ENCODE measurements at places on chromosomes 1 and 21.

- no peak for DNase-seq
These were observed 13.0 kb downstream of the NTRK1 start for GRCh38 chr1:156873659-156874058.

- DNase-seq, result no peak
These were observed 61.4 kb upstream of the DIRAS3 start for GRCh38 chr1:68111519-68112436.

GRCh38 chr1:245322673-245323072, 167.9 kb downstream of the KIF26B start:
- DNase-seq, result no peak

DNA sequence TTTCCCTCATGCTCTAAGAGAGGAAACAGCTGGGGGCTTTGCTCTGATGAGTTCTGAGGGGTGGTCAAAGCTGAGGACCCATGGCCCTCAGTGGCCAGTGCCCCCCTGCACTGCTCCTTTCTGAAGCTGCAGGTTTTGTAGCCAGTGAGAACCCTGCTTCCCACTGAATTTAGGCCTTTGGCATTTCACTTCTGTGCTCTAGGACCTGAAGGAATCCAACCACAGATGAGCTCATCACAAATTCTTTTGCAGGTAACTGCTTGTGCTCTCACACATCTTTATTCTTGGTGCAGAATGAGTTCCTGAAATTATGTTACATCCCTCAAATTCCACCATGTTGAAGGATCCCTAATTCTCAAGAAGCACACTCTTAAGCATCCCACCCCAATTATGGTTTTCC, 248.7 kb upstream of the IRF2BP2 start:
- DNase-seq, result no peak

- no peak for DNase-seq
These were observed 84.1 kb downstream of the MRPS6 start for GRCh38 chr21:34157521-34157920.

DNA sequence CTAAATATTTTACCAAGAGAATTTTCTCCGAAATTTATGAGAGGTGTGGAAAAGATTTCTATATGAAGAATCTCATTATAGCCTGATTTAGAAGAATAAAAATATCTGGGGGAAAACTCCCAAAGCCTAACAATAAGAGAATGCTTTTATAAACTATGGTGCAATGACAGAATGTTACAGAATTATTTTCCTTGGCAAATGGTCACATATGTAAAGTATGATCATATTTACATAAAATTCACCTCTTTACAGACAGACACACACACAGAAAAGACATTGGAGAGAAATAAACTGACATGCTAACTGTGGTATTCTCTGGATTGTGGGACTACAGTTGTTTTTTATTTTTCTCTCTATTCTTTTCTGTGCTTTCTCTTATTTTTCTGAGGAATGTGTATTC, 226.3 kb upstream of the USP24 start:
- DNase-seq, result no peak

DNA sequence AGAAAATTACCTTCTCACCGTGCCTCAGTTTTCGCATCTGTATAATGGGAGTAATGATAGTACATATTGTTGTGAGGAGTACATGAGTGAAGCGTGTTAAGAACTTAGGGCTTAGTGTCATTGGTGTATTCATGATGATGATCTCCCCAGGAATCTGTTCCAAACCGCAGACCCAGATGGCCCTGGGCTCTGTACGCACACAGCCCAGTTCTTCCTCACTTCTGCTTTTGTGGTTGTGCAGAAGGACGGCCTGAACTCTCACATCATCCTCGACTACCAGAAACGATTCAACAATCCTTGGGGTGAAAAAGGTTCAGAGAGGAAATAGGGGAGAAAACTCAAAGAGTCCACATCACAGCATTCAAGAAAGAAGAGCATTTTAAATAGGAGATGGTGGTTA, 323.0 kb downstream of the CAMTA1 start:
- DNase-seq, result peak; percentile 1

Data from AML-193 (cell line).